Stomach (tissue), 19 donors: ENCODE measurements at places on chromosomes 4 and X.

DNA sequence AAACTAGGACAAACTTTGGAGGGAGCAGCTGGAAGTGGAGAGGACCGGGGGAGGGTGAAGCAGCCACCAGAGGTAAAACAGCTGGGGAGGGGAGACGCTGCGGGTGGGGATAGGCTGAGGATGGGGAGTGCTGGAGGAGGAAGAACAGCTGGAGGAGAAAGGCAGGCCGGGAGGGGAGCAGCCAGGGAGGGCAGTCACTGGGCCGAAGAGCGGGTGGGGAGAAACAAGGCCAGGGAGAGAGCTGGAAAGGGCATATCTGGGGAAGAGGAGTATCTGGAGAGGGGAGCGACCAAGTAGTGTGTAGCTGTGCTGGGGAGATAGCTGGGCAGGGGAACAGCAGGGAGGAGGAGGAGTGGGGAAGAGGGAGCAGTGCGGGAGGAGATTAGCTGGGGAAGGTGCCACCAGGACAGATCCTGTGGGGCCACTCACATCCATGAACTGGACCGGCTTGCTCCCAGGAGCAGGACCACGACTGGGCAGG is 2.7 kb downstream of the SLC38A5 start:
- DNase-seq = peak; percentile 54

DNA sequence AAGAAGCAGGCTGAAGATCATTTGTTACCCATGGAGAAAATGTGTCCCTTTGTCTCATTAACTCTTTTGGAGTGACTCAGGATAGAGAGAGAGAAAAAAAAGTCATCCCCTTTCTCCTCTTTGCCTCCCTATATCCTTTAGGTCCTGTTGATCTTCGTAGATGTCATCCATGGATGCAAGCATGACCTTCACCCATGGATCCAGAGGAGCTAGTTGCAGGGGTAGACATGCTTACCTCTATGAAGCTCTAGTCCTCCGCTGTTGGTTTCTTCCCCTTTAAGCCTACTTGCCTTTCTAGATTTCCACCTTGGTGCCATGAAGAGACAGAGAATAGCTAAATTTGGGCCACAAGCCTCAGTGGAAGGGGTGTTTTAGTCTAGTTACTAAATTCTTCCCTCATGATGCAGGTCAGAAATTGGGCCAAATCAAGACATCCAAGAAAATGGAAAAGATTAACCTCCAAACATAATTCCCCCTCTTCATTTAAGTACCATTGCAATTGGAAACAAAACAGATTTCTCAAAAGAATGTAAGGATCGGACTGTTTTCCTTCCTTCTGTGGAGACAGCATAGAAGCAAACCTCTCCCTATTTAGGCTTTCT is 178.4 kb downstream of the TECRL start:
- no peak for DNase-seq

DNA sequence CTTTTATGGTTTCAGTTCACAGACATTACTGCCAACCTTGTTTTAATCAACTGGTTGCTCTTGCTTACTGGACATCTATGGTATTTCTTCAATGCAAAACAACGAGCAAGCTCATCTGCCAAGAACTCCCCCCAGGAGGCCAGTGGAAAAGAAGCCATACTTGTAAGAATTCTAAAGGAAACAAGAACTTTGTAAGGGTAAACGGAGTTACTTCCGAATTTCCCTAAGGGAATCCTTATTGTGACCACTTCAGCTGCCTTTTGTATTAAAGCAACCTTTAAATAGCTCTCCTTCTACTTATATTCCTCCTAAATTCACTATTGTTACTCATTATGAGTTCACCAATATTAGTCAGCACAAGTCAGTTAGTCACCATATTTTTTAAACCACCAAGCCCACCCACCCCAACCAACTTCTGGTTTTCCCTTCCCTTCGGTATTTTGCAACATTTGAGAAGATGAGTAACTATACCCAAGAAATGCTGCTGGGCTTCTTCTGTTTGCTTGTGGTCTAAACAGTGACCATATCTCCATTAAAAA is 602.8 kb upstream of the DIPK2B start:
- DNase-seq = no peak

GRCh38 chr4:21915761-21916160 is 32.8 kb downstream of the KCNIP4 start:
- no peak for DNase-seq

- no peak for DNase-seq
These were observed 364.7 kb downstream of the PCDH7 start for GRCh38 chr4:31084806-31085416.

- DNase-seq = no peak
These were observed 48.9 kb downstream of the JADE3 start for GRCh38 chrX:46961097-46961496.

DNA sequence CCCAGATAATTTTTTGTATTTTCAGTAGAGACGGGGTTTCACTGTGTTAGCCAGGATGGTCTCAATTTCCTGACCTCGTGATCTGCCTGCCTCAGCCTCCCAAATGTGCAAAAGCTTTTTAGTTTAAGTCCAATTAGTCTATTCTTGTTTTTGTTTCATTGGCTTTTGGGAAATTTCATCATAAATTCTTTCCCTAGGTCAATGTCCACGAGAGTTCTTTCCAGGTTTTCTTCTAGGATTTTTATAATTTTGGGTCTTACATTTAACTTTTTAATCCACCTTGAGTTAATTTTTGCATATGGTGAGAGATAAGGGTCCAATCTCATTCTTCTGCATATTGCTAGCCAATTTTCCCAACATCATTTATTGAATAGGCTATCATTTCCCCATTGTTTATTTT is 36.3 kb upstream of the PDLIM5 start:
- DNase-seq = no peak

- DNase-seq = no peak
These were observed 25.2 kb upstream of the FAM241A start for GRCh38 chr4:112120021-112120420.

DNA sequence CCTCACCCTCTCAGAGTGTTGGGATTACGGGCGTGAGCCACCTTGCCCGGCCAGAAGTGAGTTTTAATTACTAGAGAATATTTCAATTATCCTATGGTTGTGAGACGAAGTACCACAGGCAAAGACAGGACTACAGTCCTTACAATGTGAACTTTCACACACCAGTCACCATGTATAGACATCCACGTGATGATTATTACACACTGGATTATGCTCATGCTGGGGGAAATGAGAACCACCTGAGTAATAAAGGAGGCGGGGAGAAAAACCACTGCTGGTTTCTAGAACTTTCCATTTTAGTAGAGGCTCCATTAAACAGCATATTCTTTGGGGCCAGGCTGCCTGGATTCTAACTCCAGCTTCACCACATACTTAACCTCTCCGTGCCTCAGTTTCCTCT is 42.5 kb upstream of the TLR2 start:
- no peak for DNase-seq

- peak; percentile 52 for DNase-seq
These were observed 8.1 kb downstream of the HGFAC start for GRCh38 chr4:3449574-3450534.
